ENCODE measurements at places on chromosomes 5 and 9.

GRCh38 chr9:68970151-68970550, 43.8 kb downstream of the PRKACG start:
- no peak for DNase-seq

DNA sequence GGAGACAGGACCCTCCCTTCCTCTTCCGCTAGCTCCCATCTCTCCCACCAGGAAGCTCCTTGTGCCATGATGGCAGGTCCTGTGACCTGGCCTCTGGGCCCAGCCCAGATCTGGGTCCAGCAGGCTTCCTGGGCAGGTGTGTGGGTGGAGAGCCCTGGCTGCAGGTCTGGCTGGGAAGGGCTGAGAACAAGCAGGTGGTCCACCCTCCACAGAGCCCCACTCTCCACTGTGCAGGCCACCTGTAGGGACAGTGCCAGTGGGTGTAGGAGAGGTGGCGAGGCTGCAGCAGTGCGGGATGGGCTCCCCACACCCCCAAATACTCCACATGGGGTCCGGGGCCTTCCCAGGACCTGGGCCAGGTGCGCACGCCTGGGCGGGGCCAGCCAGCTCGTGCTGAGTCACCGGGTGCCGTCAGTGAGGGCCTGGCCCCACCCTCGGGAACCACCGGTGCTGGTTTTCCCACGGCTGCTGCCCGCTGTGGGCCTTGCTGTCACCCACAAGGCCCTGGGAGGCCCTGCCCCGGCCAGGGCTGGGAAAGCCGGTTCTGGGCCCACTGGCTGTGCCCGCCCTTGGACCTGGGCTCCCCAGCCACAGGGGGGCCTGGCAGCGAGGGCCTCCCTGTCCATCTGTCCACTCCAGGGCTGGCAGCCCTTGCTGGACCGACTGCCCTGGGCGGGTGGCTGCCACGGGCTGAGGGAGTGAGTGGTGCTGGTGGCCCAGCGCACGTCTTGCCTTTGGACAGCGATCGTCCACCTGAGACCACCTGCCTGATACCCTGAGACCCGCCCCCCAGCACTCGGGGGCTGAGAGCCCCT, 9.3 kb upstream of the NRARP start:
- DNase-seq, result peak; percentile 28

DNA sequence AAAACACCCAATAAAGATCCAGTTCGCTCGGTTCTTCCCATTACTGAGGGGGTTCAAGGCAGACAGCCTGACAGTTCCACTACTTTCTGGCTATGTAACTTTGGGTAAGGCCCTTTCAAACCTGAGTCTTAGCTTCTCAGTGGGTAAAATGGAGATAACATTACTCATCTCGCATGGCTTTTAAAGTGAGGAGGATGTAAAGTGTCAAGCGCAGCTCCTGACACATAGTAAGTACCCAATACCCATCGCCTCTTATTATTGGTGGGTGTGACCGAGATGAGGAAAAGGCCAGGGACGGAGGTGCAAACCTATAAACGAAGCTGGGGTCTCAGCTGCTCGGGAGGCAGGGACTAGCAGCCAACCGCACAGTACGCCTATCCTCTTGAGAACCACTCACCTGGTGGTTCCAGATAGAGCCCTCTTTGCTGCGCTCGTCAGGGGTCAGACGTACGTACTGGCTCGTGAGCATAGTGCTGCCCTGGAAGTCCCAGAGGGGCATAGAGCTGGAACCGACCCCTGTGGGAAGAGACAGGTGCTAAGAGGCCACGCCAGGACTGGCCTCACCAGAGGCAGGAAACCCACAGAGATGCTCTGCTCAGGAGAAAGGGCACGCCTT, 584 bp downstream of the LMAN2 start:
- no peak for DNase-seq

- no peak for DNase-seq
Observed at GRCh38 chr9:504921-505740, 290.5 kb downstream of the DOCK8 start.

GRCh38 chr9:94511134-94511954, 43.5 kb upstream of the PCAT7 start:
- DNase-seq, result no peak

- DNase-seq, result no peak
Observed at GRCh38 chr5:91478096-91478495, 95.0 kb upstream of the ARRDC3 start.

DNA sequence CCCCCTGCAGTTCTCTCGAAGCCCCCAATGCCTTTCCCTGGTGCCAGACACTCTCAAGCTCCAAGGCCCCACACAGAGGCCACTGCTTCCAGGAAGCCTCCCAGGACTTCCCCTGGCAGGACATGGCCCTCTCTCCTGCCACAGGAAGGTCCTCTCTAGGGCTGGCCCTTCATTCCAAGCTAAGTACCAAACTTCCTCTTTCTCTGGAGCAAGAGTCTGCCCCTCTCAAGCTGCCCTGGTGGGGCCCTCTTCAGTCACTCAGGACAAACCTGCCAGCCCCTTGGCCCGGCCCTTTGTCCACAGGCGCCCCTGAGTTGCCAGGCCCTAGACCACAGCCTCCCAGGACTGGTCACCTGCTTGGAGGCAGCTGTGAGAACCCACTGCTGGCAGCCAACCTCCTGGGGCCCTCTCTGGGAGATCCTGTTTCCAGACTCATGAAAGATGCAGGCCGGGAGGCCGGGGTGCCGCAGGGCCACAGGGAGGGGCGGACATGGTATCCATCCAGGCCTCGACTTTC, 6.6 kb downstream of the NINJ1 start:
- DNase-seq, result no peak

DNA sequence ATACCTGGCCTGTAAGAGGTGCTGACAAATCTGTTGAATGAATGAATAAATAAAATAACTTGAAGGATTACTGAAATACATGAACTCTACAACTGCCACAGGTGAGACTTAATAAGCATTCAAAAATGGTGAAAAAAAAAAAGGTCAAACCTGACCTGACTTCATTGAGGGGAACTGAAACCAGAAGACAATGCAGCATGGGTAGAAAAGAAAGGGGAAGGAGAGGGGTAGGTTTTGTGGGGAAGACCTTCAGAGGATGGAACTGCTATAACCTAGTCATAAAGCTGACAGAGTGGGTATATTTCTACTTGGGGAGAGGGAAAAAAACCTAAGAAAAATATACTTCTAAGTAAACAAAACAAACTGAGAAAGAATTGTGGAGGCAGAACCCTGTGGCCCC, 56.6 kb downstream of the RASEF start:
- DNase-seq, result no peak

DNA sequence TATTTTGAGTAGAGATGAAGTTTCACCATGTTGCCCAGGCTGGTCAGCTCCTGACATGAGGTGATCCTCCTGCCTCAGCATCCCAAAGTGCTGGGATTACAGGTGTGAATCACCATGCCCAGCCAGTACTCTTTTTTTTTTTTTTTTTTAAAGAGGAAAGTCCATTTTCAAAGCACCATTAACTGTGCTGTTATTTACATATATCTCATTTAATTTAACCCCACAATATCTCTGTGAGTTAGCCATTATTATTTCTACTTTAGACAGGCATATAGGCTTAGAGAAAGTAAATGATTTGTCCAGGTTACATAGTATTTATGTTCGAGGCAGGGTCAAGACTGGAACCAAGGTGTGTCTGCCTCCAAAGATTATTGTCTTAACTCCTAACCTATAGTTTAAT, 50.7 kb downstream of the ATG10 start:
- DNase-seq, result no peak

- no peak for DNase-seq
Observed at GRCh38 chr5:97909541-97909940, 726.5 kb upstream of the RIOK2 start.

- DNase-seq, result no peak
Observed at GRCh38 chr5:138051441-138052296, 18.8 kb upstream of the FAM13B start.

DNA sequence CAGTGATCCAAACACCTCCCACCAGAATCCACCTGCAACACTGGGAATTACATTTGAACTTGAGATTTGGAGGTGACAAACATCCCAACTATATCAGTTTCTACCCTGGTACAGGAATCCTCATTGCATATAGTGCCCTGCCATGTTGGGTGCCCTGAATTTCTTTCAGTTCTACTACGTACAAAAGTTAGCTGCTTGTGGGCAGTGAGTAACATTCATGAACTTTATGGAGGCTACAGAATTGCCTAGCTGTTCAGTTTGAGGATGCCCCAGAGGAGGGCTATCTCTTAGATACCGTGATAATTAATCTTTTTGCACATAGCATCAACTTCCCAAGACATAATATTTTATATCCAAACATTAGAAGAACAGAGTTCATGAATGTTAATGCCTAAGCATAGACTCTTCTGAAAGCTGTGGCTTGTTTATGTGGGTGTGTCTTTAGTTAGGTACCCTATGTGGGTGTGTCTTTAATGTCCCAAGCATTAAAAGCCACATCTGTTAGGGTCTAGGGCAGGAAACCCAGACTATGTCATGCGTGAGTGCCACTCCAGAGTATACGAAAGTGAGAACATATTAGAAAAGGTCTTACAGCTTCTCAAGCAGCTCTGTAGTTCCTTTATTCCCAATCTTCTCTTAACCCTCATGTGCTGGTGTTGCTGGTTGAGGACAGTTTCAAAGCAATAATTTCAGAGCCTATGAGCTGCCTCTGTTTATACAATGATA, 47.0 kb upstream of the CHD1 start:
- peak; percentile 3 for DNase-seq

DNA sequence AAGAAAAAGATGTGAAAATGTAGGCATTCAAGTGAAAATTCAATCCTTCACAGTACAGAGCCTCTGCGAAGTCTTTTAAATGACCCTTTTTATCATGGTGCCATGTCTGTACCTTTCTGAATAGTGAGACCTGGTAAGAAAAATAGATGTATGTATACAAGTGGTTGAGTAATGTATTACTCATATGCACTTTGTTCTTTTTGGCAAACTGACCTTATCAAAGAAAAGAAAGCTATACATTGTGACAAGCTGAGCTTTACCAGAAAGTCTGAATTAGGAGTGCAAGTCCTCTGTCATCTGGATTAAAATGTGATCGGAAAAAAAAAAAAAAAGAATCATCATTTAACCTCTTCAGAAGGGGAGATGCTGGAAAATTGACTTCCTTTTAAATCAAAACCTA, 356.4 kb upstream of the CCNH start:
- DNase-seq, result no peak

DNA sequence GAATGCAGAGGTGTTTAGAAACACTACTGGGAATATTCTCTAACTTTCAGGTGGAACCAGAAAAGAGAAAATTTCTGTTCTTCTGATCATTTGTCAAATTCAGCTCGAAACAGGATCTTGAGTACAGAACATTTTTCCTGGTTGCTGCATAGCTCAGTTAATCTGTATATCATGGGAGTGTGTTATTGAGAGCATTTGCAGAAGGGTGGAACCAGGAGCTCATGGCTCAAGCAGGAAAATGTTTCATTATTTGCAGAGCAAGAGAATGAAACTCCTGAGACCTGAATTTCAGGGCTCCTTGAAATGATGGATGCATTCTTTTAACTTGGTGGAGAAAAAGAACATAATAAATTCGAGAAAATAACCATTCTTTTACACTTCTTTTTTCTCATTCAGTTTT, 97.9 kb downstream of the AOPEP start:
- no peak for DNase-seq

- no peak for DNase-seq
Observed at GRCh38 chr5:144566747-144567420, 396.2 kb downstream of the KCTD16 start.

DNA sequence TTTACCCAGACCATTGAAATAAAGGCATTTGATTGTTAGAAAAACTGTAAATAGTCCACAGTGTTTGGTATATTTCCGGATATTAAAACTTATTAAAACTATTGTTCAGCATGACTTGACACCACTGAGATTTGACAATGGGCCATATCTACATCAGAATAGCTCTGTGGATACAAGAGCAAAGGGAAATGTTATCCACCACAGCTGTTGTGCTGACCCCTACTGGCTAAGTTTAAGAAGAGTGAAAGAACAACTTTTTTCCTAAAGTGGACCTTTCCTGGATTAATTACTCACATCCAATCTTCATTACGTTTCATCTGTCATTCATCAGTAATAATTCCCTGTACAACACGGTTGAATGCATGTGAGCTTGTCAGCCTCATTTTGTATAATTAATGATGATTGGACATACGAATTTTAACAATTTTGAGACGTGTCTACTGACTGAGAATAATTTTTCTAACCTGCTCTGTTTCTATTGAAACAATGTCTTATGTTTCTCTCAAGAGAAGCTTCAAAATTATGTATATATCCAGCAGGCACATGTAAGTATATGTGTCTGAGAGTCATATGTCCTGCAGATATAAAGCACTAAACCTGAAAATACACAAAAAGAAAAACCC, 1952.6 kb downstream of the MAT2B start:
- DNase-seq, result no peak

- DNase-seq, result no peak
Observed at GRCh38 chr9:87543251-87543650, 45.6 kb downstream of the DAPK1 start.

DNA sequence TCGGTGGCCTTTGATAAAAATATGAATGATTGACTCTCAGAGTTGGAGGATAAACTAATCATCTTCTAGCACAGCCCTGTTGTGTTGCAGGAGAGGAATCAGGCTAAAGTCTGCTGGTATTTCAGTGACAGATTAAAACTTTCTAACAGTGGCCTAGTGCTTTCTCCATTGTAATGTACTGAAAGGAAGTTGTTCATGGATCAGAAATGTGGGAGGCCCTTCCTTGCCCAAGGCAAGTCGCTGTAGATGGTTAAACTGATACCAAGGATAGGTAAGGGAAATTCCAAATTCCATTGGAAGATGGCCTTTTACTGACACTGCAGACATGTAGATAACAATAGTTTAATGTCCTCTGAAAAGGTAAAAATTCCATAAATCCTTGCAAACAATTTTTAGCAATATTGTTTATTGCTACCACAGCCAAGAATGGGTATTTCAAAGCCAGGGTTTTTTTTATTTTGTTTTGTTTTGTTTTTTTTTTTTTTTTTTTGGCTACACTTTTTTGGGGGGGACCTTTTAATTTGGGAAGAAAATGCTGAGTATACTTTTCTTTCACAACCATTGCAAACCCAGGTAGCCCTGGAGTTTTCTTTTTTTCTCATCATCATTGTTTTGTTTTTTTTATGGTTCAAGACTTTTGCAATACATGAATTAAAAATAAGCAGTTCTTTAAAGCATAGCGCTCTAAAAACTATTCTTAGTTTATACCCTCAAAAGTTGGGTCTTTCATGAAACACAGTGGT, 35.5 kb downstream of the WDR36 start:
- no peak for DNase-seq

- DNase-seq, result no peak
Observed at GRCh38 chr5:115374057-115374775, 77.8 kb upstream of the CCDC112 start.

- DNase-seq, result no peak
Observed at GRCh38 chr9:109423877-109424276, 74.2 kb downstream of the PTPN3 start.

DNA sequence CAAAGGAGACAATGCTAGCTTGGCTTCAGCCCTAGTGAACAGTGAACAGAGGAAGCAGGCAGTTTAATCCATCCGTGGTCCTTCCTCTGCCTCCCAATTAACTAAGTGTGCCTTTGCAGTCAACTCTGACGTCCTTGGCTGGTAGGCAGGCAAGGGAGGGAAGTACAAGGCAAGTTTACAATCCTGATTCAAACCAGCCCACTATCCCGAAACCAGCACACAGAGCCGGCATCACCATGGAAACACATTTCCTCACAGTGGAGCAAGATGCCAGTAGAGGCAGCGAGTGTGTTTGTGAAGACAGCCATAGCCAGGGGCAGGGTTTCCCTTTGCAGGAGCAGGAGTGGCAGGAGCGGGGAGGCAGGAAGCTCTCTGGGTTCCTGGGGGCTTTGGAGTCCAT, 73.9 kb downstream of the GOLPH3 start:
- no peak for DNase-seq

- DNase-seq, result no peak
Observed at GRCh38 chr5:71960195-71960594, 147.1 kb upstream of the MAP1B start.
